ENCODE measurements at places on chromosomes 1 and 21.
A peak's percentile ranks its signal among the peaks of the same experiment; 100 is the strongest.

- peak; percentile 81 for DNase-seq
Observed at GRCh38 chr1:215287362-215287761, 204.8 kb downstream of the KCNK2 start.

GRCh38 chr21:34867785-34868184 is 181.3 kb downstream of the RUNX1 start:
- DNase-seq, result no peak

DNA sequence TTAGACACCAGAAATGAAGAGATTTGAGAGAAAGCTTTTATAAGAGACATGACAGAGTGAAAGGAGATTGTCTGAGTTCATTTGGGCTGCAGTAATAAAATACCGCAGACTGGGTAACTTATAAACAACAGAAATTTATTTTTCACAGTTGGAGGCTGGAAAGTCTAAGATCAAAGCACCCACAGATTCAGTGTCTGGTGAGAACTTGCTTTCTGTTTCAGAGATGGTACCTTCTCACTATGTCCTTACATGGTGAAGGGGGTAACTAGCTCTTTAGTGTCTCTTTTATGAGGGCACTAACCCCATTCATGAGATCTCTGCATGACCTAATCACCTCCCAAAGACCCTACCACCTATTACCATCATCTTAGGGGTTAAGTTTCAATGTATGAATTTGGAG is 30.9 kb upstream of the FCRL4 start:
- no peak for DNase-seq

GRCh38 chr1:212153635-212154034 is 118.1 kb downstream of the DTL start:
- DNase-seq, result no peak

DNA sequence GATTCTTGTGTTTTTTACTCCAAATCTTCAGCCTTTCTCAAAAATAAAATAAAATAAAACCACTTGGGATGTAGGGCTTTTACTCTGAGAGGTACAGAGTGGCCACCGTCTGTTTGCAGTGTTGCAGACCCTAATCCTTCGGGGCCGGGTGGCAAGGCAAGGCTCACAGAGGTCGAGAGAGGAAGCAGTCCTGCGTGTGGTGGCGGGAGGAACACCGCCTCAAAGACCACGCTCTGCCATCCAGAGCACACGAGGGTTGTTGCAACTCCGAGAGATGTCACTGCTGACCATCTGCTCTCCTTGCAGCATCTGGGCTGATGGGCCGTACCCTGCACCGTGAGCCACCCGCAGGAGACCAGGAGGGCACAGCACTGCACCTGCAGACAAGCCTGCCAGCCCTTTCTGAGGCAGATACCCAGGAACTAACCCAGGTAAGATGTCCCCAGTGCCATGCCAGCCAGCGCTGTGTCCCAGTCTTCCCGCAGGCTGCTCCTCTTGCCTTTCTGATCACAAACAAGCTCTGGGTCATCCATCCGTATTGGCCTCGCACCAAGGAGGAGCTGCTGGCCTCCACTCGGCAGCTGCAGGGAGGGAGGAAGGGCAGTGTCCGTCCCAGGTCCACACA is 31.5 kb downstream of the SNAP47 start:
- DNase-seq, result no peak

DNA sequence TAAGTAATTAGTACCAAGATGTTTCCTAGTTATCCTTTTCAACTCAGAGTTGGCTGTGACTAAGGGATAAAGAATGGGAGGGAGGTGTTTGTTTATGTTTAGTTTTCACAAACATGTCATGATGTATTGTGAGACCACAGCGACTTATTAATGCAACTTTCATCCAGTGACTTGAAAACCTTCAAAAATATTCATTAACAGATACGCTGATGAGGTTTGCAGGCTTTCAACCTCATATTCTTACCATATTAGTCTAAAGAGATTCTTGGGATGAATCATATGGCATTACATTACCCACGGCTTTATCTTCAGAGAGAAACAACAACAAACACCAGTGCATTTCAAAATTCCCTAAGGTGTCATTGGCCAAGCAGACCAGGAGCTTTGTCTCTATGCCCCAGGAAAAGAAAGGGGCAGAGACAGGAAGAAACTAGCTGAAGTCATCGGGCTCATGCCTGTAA is 36.4 kb downstream of the PALMD start:
- DNase-seq, result no peak

DNA sequence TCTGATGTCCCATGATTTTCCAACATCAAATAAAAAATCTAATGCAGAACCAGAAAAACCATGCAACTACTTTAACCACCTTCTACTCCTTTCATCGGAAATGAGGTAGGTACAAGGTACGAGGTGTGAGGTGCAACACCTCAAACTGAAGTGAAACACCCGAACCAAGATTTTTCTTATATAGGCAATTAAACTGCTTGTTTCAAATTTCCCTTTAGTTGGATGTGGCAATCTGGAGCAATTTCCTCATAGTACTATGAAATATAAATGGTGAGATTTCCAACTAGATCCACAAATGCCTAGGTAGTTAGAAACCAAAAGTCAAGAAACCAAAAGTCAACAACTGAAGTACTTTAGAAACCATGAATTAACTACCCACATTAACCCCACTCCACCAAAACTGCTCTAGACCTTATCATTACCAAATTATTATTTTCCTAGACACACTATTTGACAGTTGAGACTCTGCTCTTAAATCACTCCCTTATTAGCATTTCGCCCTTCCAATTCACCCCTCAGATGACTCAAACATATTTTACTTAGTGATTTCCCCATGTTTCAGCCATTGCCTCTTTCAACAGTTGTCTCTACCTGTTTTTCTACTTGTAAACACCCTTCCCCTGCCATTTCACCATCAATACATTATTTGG is 37.8 kb downstream of the FUBP1 start:
- no peak for DNase-seq

DNA sequence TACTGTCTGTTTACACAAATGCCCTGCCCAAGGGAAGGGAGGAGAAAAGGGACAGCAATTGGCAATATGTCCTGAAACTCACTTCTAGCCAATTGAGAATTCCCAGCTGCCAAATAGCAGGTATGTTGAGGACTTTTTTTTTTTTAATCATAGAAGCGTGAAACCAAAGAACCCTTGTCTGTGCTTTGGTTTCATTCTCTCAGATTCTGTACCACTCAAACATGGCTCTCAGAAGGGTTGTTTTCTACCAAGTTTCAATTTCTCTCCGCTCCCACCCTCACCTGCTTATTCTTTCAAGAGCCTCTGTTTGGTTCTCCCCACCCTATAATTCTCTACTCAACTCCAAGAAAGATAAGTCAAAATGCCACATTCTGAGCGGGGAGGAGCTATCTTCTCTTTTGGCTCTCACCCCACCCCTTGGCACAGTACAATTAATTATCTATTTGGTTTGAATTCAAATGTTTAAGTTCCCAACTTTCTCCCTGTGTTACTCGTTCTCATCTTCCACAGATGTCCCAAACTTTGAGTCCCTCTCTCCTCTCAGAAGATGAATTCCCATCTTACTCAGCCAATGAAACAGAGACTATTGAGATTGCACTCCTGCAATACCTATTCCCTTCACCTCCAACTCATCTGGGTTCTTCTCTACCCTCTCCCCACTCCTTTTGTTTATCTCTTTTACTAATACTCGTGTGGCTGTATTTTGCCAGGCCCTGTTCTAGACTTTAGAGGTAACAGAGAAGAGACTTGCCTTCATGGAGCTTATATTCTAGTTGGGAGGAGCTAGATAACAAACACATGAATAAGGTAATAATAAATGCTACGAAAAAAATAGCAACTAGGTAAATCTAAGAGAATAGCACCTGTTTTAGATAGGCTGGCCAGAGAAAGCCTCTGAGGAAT is 3.9 kb upstream of the TP53BP2 start:
- DNase-seq, result no peak

DNA sequence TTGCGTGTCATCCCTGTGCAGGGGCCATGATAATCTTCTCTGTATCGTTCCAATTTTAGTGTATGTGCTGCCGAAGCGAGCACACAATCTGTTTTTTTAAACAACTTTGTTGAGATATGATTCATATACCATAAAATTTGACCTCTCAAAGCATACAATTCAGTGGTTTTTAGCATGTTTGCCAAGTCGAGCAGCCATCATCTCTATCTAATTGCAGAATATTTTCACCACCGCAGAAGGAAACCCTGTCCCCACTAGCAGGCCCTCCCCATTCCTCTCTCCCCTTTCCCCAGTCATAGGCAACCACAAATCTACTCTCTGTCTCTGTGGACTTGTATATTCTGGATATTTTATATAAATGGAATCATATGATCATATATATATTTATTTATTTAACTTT is 78.7 kb upstream of the TINAGL1 start:
- no peak for DNase-seq

- no peak for DNase-seq
Observed at GRCh38 chr1:172917972-172918371, 132.8 kb downstream of the TNFSF18 start.

GRCh38 chr21:45513003-45513717 is 29.1 kb downstream of the SLC19A1 start:
- DNase-seq, result no peak

GRCh38 chr1:165392634-165393571 is 36.4 kb upstream of the LMX1A start:
- DNase-seq, result peak; percentile 23

GRCh38 chr1:113325022-113325421 is 65.3 kb upstream of the MAGI3 start:
- no peak for DNase-seq
